Esophagus mucosa (tissue), 1 donor: ENCODE measurements at places on chromosomes 4 and X. TPM values are rescaled to one million over a fixed set of nuclear protein-coding genes. Genes with fewer than 3 reads are reported as not detected.

DNA sequence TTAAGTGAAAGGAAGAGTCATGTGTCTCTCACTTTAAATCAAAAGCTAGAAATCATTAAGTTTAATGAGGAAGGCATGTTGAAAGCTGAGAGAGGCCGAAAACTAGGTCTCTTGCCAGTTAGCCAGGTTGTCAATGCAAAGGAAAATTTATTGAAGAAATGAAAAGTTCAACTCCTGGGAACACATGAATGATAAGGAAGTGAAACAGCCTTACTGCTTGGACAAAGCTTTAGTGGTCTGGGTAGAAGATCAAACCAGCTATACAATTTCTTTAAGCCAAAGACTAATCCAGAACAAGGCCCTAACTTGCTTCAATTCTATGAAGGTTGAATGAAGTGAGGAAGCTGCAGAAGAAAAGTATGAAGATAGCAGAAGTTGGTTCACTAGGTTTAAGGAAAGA lies 24.9 kb downstream of the RHOH start:
- ATAC-seq = no peak

ENPEP gene
- total RNA-seq = 0.40 TPM

DNA sequence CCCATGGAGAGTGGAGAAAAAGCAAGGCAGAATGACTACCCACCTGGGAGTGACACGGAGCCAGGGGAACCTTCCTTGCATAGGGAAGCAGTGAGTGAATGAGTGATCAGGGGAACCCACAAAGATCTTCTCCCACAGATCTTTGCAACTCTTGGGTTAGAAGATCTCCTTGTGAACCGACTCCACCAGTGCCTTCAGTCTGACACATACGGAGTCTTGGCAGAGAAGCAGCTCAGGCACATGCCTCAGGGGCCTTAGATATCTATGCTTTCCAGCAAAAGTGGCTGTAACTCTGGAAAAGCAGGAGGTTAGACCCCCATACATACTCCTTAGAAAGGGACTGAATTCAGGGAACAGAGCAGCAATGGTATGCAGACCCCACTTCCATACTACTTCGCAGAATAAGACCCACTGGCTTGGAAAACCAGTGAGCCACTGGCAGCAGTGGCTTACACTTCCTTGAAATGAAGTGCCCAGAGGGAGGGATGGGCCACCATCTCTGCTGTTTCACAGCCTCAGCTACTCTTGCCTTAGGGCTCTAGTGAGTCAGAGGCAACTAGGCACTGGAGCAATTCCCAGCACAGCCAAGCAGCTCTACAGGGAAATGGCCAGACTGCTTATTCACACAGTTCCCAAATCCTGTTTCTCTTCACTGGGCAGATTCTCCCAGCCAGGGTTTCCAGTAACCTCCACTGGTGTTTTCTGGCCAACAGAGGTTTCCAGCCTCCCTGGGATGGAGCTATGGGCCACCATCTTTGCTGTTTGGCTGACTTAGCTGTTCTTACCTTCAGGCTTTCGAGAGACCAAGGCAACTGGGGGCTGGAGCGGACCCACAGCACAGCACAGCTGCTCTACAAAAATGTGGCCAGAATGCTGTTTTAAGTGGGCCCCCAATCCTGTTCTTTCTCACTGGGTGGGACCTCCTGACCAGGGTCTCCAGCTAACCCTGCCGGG lies 82.8 kb upstream of the TCEAL2 start:
- ATAC-seq = peak; percentile 25

GRCh38 chr4:182600093-182600492 lies 317.1 kb downstream of the DCTD start:
- ATAC-seq = no peak

SEPTIN6 gene
- 5.1 TPM for total RNA-seq

PPAT gene
- total RNA-seq = 8.8 TPM

GPAT3 gene
- total RNA-seq = 9.8 TPM

CPLX1 gene
- total RNA-seq = 0.92 TPM

DNA sequence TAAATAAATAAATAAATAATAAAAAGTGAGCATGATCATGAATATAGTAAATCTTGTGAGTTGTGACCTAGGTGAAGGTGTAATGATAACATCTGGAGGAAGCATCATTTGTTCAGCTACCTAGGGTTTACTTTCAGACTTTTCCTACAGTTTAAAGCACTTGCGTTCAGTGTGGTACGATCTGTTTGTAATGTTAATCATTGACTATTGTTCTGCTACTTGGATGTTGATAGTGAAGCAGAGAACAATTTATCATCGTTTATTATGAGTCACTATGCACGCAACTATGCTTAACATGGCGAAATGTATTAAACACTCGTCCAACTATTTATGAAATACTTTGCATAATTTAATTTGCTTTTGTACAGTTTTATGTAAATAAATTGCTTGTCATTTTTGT lies 426.2 kb downstream of the PCDH7 start:
- no peak for ATAC-seq

IGBP1 gene
- total RNA-seq = 36.5 TPM

DNA sequence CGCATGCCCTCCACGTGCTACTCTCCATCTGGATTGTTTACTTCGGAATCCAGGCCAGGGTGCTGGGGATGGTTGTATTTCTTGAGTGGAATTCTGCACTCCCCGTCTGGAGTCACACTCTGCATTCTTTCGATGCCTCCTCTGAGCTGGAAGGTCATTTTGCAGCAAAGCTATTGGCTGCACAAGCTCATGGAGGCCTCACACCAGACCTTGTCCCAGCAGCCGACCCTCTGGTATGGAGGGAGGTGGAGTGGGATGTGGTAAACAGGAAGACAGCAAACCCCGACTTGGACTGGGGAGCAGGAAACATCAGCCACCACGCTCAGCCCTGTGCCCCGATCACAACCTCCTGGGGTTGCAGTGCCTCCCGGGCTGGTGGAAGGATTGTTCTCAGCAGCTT lies 225.3 kb upstream of the LNX1 start:
- ATAC-seq = no peak

DNA sequence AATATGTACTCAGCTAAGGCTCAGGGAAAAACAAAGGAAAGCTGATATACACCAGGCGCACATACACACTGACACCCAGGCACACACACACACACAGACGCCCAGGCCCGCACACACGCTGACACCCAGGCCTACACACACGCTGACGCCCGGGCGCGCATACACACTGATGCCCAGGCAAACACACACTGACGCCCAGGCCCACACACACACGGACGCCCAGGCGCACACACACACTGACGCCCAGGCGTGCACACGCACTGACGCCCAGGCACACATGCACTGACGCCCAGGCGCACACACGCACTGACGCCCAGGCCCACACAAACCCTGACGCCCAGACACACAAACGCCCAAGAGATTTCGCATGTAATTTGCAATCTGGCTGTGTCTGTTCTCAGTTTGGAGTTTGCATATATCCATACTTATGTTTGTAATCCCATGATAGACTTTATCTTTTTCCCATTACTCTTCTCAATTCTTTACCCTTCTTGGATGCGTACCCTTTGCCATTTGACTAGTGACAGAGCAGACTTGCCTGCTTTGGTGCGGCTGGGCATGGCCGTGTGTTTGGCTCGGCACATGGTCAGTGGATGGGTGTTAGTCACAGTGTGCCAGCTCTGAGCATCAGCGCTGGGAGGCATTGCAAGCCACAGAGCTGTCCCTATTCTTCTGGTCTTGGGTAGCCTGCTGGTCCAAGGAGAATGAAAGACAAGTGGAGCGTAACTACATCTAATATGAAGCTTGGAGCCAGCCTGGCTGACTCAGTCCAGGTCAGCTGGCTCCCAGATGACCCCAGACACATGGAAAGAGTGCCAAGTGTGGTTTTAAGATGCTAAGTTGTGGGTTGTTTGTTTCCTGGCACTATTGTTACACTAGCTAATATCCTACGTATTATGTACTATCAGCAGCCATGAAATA lies 632.4 kb upstream of the ZFP42 start:
- no peak for ATAC-seq

CHRNA9 gene
- not detected for total RNA-seq

DNA sequence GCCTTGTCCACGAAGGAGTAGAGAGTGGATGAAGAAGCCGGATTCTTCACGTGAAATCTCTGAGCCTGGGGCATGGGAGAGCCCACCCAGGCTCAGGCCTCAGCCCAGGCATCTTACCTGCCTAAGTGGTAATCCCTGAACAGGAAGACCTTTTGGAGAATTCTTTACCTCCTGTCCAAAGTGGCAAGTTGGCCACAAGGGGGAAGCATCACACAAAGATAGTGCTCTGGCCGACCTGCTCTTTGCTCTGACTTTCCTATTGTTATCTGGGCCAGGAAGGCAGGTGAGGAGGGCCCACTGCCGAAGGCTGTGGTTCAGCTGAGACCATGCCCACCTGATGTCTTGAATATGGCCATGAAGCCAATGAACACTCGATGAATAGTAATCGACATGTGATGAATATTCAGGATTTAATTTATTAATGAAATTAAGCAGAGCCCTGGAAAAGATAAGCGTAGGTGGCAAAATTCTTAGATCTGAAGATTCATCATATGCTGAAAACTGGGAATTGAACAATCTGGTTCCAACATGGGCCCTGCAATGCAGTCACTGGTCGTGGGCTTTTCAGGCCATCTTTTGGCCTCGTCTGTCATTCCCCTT lies 93.8 kb downstream of the PDGFRA start:
- peak; percentile 87 for ATAC-seq

GRCh38 chr4:76716658-76717057 lies 181.3 kb downstream of the SOWAHB start:
- ATAC-seq = no peak

DNA sequence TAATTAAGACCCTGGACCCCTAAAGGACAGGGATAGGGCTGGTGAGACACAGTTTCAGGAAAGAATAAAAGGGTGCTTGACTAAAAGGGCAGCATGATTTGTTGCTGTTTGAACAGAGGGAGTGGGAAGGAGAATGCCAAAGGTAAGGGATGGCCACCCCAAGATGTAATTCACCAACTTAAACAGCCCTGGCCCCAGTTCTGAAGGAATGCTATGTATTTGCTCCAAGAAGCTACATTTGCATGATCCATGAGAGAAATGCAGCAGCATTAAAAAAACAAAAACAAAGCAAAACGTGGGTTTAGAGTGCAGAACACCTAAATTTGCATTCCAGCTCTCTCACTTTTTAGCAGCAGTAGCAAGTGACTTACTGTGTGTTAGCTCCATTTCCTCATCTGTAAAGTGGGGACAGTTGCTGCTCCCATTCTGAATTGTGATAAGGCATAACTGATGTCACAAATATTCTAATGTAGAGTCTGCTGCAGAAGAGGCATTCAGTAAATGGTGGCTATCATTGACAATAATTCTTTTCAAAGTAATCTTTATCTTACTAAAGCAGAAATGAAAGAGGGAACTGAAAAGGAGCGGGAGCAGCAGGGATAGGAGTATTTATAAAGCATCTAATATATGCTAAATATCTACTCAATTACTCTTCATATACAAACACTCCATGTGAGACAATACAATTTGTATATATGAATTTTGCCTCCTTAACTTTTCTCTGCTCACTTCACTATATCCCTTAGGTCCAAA lies 115.8 kb downstream of the PPARGC1A start:
- ATAC-seq = no peak

PF4V1 gene
- total RNA-seq = not detected

DNA sequence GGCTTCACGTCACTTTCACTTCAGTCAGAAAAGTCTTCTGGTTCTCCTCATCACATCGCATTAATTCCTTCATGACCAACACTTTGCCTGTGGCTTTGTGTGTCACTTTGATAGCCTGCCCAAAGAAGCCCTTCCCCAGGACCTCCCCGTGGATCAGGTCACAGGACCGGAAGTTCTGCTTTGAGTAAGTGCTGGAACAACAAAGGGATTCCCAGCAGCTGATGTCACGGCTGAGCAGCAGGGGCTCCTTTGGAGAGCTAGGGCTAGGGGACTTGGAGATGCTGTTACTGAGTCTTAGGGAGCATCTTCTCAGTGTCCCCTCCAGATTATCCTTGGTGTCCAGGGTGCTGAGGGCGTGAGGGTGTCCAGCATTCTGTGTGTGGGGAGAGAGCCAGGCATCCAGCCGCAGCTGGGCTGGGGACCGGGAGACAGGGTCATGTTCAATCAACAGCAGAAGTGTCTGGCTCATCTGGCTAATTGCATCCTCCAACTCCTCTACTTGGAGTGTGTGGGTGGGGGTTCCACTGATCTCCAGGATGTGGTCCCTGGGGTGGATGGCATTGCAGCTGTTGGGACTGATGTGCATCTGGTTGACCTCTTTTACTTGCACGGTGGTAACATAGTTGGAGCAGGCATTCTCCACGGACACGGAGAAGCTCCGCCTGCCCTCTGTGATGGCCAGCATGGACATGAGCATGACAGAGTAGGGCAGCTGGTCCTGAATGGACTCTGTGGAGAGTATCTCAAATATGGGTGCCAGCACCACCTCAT lies 39.2 kb upstream of the ARHGAP6 start:
- no peak for ATAC-seq

DNA sequence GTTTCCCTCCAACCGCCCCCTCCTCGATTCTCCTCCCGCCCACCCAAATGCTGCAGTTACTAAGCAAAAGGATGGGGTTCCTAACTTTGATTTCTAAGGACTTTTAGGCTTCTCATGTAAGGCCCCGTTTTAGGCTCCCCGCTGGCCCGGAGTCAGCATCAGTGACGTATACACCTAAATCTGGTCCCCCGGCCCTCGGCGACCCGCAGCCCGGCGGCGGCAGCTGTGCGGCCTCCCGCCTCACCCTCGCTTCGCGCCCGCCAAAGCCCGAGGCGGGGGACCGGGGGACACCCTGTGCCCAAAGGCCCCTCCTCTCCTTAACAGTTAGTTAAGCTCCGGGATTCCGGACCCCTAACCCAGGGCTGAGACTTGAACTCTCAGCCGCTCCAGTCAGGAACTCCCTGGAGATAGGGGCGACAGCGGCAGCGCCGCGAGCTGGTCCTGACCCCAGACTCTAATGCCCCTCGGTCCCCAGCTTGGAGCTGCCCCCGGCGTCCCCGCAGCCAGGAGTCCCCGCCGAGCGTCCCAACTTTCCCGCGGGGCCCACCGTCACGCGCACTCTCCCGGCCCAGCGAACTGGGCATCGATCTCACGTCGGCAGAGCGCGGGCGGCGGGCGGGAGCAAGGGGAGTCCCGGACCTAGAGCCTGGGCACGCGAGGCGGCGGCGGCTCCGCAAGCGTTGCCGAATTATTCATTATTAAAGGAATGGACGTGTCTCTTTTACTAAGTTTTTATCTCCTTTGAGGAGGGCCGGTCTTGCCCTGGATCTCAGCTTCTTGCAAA lies 1.5 kb upstream of the NR3C2 start:
- ATAC-seq = no peak

DNA sequence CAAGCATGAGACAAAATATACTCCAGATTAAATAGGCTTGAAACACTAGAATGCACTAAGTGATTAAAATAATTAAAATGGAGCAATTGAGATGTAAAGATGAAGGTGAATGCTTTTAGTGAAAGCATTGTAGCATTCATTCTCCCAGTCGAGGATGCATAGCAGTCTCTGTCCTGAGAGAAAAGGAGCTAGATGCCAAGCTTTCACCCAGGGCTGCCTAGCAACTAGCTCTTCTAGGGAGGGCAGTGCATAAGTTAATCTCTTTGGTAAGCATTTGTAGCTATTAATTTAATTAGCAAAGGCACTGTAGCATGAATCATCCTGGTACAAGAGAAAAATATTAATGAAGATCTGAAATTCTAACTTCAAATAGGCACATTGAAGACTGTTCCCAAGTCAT lies 1014.8 kb downstream of the C4orf33 start:
- no peak for ATAC-seq

- ATAC-seq = no peak
Observed at GRCh38 chr4:73311428-73311827, 52.8 kb upstream of the ANKRD17 start.

GRCh38 chrX:19593690-19594089 lies 78.4 kb upstream of the MAP3K15 start:
- no peak for ATAC-seq
